Stimulated activated memory B cell treated with anti-CD40 and anti-IgM and Interleukin-4, amounts not matched to agents 10 μg/mL and 1 μg/mL and 100 μg/mL, for 72 hours (primary cell): ENCODE measurements at places on chromosomes 7 and 10.

DNA sequence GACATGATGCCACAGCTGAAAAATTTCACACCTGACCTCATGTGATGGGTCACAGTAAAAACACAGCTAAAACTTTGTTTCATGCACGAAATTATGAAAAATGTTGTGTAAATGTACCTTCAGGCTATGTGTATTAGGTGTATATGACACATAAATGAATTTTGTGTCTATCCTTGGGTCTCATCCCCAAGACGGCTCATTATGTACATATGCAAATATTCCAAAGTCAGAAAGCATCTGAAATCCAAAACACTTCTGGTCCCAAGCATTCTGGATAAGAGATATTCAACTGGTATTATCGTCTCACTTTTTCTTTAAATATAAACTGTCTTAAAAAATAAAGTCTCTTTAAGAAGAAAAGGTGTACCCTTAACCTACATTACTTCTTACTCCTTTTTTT lies 145.4 kb downstream of the ATXN7L1 start:
- no peak overlapping the region for H3K4me3 ChIP-seq
- no peaks in the 10 kb centered on the region for H3K4me1 ChIP-seq
- no peak for ATAC-seq

GRCh38 chr7:37633048-37633447 lies 50.5 kb upstream of the GPR141 start:
- no peak overlapping the region for H3K4me3 ChIP-seq
- no peak overlapping the region for H3K27ac ChIP-seq
- peaks cover 82% of the 10 kb centered on the region for H3K27me3 ChIP-seq
- H3K4me1 ChIP-seq: no peaks in the 10 kb centered on the region
- ATAC-seq: no peak
- H3K36me3 ChIP-seq: peaks cover 9% of the 10 kb centered on the region

DNA sequence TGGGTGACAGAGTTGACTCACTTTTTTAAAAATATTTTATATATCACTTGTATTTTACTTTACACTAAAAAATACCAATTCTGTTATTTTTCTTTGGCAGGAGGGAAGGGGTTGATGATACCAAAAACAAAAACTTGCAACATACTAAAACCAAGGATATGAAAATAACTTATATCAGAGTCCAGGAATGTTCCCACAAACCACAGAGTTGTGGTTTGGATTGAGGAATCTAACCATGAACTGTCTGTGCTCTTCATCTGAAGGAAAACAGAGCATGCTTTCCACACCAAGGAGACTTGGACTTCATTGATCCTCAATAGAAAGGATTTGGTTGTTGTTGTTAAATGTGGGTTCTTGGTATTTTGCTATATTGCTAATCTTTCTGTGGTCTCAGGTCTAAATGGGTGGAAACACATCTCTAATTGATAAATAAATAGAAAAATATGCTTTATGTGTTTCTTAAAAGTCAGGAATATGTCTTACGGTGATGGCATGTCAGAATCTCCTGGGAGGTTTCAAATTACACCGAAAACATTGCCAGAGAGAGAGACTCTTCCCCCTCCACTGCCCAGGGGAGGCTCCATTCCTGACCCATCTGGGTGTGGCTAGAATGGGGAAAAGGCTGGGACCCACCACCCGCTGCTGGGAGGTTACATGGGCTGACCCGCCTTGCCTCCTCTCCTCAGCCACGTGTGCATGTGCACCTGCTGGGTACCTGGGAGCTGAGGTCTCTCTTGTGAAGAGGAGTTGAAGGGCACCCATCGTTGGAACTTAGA lies 46.9 kb upstream of the STK17A start:
- no peaks in the 10 kb centered on the region for H3K36me3 ChIP-seq
- no peak overlapping the region for H3K4me3 ChIP-seq
- ATAC-seq: no peak
- no peak overlapping the region for H3K27ac ChIP-seq
- H3K27me3 ChIP-seq: no peaks in the 10 kb centered on the region

DNA sequence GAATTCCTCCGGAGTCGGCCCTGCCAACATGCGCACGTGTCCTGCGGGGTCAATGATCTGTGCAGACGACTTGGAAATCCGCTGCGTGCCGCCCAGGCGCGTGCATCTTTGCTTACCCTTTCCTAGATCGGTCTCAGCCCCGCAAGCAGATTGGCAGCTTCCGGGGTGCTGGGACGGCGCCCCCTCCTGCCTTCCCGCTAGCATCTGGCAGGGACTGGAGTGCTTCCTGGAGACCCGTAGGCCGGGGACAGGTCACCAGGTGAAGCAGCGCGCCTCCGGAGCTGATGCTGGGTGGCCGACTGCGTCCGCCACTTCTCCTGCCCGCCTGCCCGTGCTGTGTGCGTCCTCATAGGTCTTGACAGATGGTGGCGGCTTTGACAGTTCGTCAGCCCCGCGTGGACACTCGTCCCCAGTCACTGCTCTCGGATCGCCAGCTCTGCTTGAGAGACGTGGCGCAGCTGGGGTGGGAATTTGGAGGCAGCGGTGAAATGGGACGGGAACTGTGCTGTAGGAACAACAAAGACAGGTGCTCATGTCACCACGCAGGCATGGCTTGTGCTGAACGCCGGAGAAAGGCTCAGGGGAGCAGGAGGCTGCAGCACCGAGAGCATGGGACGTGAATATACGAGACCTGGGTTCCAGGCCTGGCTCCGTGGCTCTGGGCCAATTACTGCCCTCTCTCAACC lies 21.9 kb upstream of the KCNK18 start:
- no peak overlapping the region for H3K27ac ChIP-seq
- peak overlapping the region; percentile 78 for H3K4me3 ChIP-seq
- peaks cover 16% of the 10 kb centered on the region for H3K4me1 ChIP-seq
- peak; percentile 58 for ATAC-seq

- no peaks in the 10 kb centered on the region for H3K27me3 ChIP-seq
- H3K27ac ChIP-seq: no peak overlapping the region
- H3K36me3 ChIP-seq: peaks cover 5% of the 10 kb centered on the region
- no peak for ATAC-seq
- no peak overlapping the region for H3K4me3 ChIP-seq
Observed at GRCh38 chr7:149529136-149529718, 31.6 kb upstream of the ZNF746 start.

DNA sequence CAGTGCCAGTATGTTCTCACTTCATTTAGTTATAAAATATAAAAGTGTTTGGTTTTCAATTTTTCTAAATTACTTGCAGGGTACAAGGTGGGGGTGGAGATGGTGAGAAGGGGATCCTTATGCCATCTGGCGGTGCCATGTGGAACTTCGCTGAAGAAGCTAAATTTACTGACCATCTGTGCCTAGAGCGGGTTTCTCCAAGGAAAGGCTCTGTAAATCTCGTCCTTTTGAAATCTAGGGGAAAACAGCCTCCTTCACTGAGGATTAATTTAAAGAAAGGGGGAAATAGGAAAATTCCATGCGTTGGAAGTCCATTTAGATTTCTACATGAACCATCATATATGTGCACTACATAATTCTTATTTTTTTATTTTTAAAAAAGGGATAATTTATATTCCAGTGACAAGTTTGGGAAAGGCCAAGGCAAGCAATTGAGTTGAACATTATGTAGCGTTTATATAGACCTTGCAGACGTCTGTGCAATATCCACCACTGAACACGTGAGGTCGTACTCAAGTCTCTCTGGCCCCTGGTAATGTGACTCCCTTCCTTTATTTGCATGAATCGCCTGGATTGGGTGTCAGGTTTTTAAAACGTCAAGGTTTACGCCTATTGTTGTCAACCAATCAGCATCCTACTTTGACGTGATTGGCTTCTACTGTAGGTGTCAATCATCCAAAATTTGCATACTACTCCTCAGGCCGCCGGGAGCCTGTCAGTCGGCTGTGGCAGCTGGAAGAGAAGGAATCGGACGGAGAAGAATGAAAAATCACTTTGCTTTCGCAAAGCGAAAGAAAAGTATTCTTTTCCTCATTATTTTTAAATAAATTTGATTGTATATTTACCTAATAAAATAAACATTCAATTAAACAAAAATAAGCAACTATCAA lies 297.1 kb upstream of the NFE2L3 start:
- H3K4me1 ChIP-seq: peaks cover 8% of the 10 kb centered on the region
- peaks cover 42% of the 10 kb centered on the region for H3K27me3 ChIP-seq
- no peak for ATAC-seq

DNA sequence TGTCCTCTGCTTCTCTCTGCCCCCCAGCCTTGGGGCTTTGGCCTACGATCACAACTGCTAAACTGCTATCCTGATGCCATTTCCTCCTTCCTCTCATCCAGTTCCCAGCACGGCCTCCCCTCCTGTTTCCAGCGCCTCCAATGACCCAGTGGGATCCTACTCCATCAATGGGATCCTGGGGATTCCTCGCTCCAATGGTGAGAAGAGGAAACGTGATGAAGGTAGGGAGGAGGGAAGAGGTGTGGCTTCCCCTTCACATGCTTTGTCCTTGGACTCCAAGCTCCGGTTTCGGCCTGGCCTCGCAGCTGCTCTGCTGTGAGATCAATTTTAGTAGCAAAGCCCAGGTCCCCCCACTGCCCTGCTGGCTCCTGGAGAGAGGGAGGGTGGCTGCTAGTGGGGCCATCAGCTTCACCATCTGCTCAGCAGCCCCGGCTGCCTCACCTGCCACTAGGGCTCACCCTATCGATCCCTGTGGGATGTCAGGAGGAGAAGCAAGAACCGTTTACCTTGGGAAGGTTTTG lies 35.8 kb downstream of the PAX2 start:
- H3K27me3 ChIP-seq: peaks cover 43% of the 10 kb centered on the region
- no peak for ATAC-seq
- H3K4me3 ChIP-seq: no peak overlapping the region
- no peaks in the 10 kb centered on the region for H3K36me3 ChIP-seq
- no peaks in the 10 kb centered on the region for H3K4me1 ChIP-seq
- no peak overlapping the region for H3K27ac ChIP-seq

DNA sequence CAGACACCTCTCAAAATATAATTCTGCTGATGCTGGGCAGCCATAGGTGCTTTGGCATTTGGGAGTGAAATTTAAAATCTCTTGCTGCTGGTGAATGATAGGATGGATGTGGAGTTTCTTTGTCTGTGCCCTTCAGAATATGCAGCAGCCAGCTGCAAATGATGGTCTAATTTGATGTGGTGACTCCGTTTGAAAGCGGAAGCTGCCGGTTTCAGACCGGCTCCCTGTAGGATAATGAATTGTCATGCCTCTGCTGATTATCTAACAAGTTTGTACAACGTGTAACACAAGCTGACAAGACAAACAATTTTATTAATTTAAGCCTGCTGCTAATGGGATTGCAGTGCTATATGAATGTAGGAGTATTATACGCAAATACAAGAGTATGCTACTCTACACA lies 103.5 kb downstream of the SND1 start:
- H3K4me1 ChIP-seq: peaks cover 51% of the 10 kb centered on the region
- ATAC-seq: no peak
- H3K27me3 ChIP-seq: no peaks in the 10 kb centered on the region
- H3K4me3 ChIP-seq: no peak overlapping the region
- no peak overlapping the region for H3K27ac ChIP-seq

GRCh38 chr10:88172159-88172558 lies 308.7 kb downstream of the PTEN start:
- no peak overlapping the region for H3K27ac ChIP-seq
- peaks cover 10% of the 10 kb centered on the region for H3K4me1 ChIP-seq
- ATAC-seq: no peak
- no peaks in the 10 kb centered on the region for H3K27me3 ChIP-seq
- H3K36me3 ChIP-seq: peaks cover 14% of the 10 kb centered on the region

DNA sequence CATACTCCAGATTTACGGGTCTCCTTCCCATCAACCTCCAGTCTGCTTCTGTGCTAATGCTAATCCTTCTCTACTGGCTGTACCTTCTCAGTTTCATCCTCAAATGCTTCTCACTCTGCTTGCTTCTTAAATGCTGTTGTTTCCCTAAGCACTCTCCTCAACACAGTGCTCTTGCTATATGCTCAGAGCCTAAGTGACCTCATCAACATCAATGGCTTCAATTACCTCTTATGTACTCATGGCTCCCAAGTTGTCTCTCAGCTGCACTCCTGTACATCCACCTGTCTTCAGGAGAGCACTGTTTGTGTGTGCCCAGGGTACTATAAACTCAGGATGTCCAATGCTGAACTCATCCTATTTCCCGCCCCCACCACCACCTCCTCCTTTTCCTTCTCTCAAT lies 22.5 kb downstream of the ELAPOR2 start:
- no peak overlapping the region for H3K27ac ChIP-seq
- H3K4me1 ChIP-seq: peaks cover 19% of the 10 kb centered on the region
- H3K36me3 ChIP-seq: peaks cover 5% of the 10 kb centered on the region
- no peak for ATAC-seq
- H3K27me3 ChIP-seq: no peaks in the 10 kb centered on the region

GRCh38 chr10:51445588-51445987 lies 253.8 kb downstream of the CSTF2T start:
- ATAC-seq: no peak
- H3K27ac ChIP-seq: no peak overlapping the region
- H3K36me3 ChIP-seq: no peaks in the 10 kb centered on the region

DNA sequence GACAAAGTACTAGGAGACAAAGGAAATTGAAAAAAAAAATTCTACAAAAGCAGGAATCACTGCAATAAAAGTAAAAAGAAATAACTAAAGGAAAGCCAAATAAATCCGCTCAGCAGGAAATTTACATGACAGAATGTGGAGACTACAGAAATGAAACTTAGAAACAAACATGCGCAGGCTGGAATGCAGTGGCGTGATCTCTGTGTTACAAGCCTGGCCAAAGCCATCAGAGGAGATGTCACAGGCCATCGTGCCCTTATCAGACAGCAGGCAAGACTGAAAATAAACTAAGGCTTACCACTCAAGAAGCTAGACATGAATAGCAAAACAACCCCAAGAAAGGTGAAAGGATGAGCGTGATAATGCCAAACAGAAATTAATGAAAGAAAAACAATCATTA lies 6.3 kb upstream of the CAMK2B start:
- no peak overlapping the region for H3K4me3 ChIP-seq
- ATAC-seq: no peak
- H3K36me3 ChIP-seq: peaks cover 7% of the 10 kb centered on the region
- H3K4me1 ChIP-seq: peaks cover 2% of the 10 kb centered on the region

DNA sequence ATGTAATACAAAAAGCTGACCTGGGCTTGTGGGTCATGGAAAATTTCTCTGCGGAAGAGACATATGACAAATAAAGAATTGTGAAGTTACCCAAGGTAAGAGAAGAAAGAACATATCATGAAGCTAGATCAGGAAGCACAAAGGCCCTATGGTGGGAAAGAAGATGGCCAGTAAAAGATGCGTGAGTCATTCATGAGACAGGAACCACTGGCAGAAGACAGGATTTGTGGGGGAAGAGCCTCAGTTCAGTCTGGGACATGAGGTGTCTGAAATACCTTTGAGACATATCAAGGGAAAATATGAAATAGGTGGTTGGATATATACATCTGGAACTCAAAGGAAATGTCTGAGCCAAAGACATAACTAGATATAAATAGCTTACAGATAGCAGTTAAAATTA lies 27.7 kb upstream of the AMPH start:
- H3K4me3 ChIP-seq: no peak overlapping the region
- H3K27ac ChIP-seq: no peak overlapping the region
- no peaks in the 10 kb centered on the region for H3K36me3 ChIP-seq
- peaks cover 33% of the 10 kb centered on the region for H3K27me3 ChIP-seq
- ATAC-seq: no peak
- peaks cover 4% of the 10 kb centered on the region for H3K4me1 ChIP-seq

DNA sequence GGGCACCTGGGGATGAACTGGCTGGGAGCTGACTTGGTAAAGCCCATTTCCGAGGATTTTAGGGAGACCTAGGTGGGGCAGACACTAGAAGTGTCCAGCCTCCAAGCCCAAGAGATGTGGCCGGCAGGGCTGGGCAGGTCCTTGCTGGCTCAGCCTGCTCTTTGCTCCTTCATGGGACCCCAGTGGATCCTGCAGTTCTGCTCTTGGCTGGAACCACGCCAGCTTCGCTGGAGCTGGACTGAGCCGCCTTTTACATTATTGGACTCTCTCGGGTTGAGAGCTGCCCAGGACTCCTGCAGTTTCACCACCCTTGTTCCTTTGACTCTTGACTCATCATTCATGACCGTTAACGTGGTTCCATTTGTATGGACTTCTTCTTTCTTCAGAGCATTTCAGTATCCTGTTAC lies 5.7 kb downstream of the PPIF start:
- no peak overlapping the region for H3K27ac ChIP-seq
- no peak overlapping the region for H3K4me3 ChIP-seq
- no peak for ATAC-seq
- peaks cover 84% of the 10 kb centered on the region for H3K36me3 ChIP-seq
